D341Med (cell line): ENCODE measurements at places on chromosomes 1 and 21.
A peak's percentile ranks its signal among the peaks of the same experiment; 100 is the strongest.

- no peak for DNase-seq
These were observed 332.5 kb upstream of the NRIP1 start for GRCh38 chr21:15397258-15397657.

- no peak for DNase-seq
These were observed 239.8 kb downstream of the LMX1A start for GRCh38 chr1:165116732-165117131.

DNA sequence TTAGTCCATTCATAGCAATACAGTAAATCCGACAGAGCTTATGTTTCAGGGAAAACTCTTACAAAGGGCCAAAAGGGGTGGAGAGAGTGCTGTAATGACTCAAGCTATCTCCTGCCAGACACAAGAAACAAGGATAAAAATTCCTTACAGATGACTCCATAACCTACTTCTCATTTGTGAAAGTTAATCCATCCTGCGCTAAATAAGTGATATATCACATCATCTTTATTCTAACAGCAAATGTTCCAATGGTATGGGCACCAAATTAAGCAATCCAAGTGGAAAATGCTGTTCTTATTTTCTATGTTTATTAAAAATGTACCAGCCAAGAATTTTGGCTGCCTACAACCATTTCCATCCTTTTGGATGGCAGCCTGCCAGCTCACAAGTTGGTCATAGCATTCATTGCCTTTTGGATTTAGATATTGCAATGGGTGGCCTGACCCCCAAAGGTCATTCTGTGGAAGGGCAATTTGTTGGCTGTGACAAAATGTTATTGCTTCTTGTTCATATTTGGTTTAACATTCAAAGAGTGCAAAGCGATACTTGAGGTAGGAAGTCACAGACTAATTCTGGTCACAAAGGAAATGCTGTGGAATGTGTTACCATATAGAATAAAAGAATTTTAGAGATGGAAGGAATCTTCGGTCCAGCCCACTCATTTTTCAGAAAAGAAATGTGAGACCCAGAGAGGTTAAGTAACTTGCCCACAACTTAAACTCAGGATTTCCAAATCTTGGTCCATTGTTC is 2.8 kb upstream of the ENAH start:
- no peak for DNase-seq

GRCh38 chr21:27164208-27165177 is 197.6 kb upstream of the ADAMTS5 start:
- DNase-seq = no peak

GRCh38 chr1:233355841-233356704 is 28.5 kb downstream of the MAP3K21 start:
- no peak for DNase-seq

DNA sequence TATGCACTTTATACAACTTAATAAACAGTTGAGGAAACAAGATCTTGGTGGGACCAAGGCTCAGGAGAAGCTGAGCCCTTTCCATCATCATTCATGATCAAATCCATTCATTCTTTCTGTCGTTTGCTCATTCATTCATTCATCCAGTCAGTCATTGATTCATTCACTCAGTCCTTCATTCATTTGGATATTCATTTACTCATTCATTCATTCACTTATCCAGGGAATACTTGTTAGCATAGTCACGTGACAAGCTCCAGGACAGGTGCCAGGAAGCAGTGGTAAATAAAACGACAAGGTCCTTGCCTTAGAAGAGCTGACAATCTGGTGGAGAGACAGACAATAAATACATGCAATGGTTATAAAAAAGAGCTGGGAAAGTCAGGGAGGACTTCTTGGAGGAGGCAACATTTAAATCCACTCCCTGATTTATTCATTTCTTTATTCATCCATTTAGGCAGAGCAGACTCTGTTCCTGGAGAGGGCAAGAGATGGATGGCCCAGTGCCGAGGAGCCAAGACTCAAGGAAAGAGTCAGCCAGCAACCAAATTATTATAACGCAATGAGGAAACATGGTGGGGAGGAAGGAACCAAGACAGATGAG is 74.1 kb upstream of the CASZ1 start:
- no peak for DNase-seq

- DNase-seq = no peak
These were observed 71.2 kb upstream of the MACF1 start for GRCh38 chr1:39133340-39133684.

DNA sequence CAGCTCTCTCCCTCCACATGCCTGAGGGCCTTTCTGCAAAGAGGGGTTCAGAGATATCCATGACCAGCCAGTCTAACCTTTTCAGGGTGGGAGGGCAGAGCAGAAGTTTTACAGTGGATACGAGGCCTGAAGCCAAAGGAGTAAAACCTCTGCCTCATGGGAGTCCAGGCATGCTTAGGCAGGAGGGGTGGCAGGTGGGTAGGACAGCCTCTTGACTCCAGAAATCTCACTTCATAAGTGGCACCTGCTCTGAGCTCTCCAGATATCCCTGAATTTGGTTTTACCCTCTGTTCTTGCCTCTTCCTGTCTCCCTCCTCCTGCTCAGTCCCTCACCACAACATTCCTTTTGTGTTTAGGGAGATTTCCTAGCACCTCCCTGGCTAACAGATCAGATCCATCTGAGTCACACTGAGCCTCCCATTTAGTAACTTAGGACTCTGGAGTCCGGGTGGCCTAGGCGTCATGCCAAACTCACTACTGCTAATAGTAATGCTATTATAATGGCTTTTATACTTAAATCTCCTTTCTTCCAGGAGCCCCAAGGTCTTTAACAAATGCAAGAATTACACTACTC is 201.0 kb downstream of the HS2ST1 start:
- no peak for DNase-seq

DNA sequence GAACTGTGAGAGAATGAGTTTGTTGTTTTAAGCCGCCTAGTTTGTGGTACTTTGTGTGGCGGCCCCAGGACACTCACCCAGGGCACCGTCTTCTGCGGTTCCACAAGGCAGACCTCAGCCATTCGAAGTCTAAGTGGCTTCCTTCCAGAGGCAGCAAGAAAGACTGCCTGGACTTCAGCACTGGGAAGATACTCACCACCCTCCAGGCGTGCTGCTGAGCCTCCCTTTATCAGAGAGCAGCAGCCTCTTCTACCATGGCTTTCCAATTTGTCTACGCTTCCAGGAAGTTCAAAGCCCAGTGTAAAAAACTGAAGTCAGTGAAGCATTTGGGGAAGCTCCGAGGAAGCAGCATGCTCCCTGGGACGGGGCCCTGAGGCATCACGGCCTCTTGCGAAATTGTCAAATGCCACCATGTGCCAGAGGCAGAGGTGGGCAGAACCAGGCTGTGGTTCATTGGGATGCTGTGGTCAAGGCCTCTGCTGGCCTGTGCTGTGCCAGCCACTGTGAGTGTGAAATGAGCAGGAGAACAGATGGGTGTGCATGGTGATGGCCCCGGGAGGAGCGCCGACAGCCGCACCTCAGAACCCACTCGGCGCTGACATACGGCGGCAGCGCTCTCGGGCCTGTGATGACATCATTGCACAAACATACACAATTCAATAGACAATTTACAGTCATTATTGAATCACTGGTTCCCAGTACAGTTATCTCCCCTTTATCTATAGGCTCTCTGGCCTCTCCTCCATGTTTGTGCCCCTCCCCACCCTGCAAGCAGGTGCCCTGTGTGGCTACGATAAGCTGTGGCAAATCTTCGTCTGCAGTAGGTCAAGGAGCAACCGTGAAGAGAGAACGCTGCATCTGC is 110.4 kb downstream of the PDE9A start:
- no peak for DNase-seq

DNA sequence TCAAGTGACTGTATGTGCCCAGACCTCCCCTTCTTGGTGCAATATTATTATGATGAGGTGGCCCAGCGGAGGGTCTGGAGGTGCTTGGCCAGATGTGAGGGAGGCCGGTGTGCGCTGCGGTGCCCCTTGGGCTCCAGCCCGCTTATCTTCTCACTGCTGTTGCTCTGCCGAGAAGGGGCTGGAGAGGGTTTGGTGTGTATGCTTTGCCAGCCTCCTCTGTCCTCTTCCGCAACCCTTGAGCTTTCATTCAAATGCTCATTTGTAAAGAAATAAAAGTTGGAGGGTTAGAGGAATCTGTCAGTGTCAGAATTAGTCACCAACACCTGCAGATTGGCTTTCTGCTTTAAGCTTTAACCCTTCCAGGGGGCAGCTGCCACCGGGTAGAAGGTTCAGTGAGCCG is 19.7 kb downstream of the RNF220 start:
- no peak for DNase-seq

DNA sequence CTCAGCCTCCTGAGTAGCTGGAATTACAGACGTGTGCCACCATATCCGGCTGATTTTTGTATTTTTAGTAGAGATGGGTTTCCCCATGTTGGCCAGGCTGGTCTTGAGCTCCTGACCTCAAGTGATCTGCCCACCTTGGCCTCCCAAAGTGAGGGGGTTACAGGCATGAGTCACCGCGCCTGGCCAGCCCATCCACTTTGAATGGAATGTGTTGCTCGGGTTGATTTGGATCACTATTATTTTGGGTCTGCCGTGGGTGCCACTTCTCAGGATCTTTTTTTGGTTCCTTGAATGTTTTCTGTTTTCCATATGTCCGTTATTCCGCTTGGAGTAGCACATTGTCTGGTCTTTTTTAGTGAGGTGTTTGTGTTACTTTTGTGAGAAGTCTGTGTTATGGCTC is 17.0 kb downstream of the PCNT start:
- no peak for DNase-seq

DNA sequence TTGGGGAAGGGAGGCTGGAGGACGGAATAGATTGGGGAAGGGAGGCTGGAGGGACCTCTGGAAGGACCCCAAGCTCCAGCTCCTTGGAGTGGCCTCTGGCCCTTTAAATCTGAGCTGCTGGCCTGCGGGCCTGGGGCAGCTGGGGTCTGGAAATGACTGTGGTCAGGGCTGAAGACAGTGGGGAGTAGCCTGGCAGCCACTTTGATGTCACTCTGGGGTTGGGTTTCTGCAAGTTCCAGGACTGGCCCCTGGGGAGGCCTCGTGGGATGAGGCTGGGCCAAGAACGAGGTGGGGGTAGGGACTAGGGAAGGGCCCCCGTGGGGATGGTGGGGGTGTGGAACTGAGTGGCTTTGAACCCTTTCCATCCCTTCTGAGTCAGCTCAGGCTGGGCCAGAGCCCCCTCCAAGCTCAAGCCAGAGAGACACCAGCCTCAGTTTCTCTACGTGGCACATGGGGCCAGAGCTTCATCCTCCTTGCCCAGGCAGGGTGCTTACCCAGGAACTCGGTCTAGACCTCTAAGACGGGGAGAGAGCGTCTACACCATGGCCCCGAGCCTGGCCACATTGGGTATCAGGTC is 59.7 kb downstream of the ALPL start:
- no peak for DNase-seq

GRCh38 chr1:74468982-74469603 is 43.3 kb downstream of the LRRC53 start:
- DNase-seq = peak; percentile 45

- DNase-seq = no peak
These were observed 42.6 kb downstream of the TESK2 start for GRCh38 chr1:45448357-45448756.
